ENCODE measurements at places on chromosomes 2 and 18.

DNA sequence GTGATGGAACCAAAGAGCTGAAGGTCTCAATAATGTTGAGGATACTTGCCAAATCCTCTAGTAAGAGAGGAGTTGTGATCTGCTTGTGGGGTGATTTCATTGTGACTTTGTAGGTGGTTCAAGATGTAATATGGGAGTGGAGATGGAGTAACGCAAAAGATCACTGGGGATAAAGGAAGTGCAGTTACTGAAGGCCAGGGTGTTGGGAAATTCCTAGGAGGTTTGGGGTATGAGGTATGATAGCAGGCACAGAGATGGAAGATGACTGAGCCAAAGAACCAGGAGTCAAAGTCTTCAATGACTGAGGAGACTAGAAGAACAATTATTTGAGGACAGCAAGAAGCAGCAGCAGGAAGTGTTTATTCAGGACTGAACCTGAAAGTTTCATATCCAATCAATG, 222.6 kb downstream of the NCKAP5 start:
- DNase-seq, result no peak

GRCh38 chr18:63775166-63775730, at the start of gene SERPINB7:
Gene SERPINB7 (plus strand): TSS chr18:63775418. CDS start chr18:63782373, 6,955 bp downstream.
- peak; percentile 88 for DNase-seq

GRCh38 chr2:127735537-127736399, 34.5 kb downstream of the SFT2D3 start:
- peak; percentile 76 for DNase-seq

DNA sequence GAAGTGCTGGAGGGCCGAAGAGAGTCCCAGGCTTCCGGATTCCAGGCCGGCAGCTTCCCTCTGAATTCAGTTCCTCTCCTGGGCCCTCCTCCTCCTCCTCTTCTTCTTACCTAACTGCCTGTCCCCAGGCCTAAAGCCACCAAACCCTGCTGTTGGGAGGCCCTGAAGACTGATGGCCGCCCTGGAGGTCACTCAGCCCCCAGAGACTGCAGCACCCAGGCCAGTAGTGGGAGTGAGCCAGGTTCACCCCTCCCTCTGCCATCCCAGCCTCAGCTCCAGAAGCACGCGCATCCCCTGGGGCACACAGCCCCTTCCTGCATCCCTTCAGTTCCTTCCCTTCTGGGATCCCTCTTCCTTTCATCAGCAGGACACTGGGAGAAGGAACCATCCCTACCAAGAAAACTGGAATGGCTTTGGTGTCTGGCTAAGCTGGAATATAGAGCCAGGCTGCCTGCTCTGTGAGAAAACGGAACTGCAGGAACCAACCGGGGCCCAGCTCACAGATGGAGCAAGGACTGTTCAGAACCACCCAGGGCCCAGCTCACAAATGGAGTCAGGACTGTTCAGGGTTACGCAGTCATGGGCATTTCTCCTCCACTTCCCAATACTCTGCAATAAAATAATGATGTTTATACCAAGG, 127.4 kb downstream of the NDUFA10 start:
- DNase-seq, result no peak

- DNase-seq, result no peak
These were observed 19.9 kb downstream of the ERMN start for GRCh38 chr2:157305723-157306110.

DNA sequence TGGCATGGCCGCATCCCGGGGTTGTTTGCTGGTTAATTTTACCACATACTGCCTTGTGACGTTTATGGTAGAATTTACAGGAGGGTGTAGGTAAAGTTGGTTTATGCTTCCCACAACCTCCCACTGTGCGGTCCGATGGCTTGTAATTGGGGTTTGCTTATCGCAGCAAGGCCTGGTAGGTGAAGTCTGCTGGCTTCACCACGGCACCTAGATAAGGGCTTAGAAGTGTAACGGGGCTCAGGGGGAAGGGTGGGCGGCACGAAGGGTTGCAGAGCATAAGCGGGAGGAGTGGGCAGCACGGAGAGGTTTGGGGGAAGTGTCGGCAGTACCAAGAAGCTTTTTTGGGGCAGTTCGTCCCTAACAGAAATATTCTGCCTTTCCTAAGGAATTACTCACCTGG, 39.0 kb upstream of the TMEM131 start:
- DNase-seq, result no peak

- DNase-seq, result no peak
These were observed 61.6 kb upstream of the KLHL29 start for GRCh38 chr2:23323198-23323916.

GRCh38 chr2:214651451-214651850, 158.0 kb downstream of the BARD1 start:
- no peak for DNase-seq

DNA sequence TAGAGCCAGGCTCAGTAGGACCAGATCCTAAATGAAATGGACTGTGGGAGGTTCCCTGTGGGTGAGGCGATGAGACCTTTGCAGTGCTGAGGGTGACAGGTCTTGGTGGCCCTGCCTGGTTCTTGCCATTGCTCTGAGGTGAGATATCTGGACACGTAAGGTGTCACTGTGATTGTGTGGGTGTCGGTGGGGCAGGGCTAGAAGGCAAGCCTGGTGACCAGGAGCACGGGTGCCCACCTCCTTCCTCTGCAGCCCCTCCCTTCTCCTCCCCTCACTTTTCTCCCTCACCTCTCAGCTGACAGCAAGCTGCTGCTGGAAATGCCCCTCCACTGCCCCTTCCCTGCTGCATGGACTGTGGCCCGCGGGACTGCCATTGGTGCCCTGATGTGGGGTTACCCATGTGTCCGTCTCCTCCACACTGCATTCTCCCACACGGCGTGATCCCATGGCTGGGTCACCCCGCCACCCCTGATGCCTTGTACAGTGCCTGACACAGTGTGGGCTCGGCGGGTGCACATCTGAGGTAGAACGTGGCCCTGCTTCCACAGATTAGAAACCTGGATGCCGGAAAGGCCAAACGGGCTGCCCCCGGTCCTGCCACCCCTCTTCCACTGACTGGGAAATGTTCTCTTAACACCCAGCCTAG, 55.6 kb upstream of the FOSL2 start:
- no peak for DNase-seq

- DNase-seq, result peak; percentile 48
These were observed 175.3 kb upstream of the TCF4 start for GRCh38 chr18:55763298-55763697.

- no peak for DNase-seq
These were observed 343.5 kb upstream of the KLHL29 start for GRCh38 chr2:23041443-23041842.

DNA sequence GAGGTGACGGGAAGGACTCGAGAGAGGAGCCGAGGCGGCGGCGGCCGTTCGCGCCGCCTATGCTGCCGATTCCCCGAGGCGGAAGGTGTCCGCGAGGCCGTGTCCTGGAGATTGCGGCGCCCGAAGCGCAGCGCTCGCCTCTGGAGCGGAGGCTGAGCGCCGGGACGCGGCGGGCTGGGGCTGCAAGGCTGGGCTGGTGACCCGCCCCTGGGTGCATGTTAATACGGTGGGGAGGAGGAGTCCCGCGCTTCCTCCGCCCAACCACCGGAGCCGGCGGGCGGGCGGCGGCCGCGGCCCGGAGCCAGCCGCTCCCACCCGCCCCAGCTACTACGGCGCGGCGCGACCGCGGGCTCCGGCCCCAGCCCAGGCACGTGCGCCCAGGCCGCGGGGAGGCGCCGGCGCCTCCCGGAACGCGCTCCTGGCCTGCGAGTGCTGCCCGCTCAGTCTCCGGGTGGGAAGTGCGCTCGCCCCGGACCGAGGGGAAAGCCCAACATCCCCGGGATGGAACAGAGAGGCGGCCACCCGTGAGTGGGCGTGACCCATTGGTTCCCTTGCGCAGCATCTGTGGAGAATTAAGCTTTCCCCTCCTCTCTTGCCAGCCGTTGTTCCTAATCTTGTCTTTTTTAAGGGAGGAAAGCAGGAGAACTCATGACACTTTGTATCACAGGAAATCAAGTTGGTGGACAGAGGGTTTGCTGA, at the start of gene DLGAP1:
Gene DLGAP1 (minus strand): TSS at position 195 of the 699 bp plus-strand sequence.
- DNase-seq, result no peak

- no peak for DNase-seq
These were observed 126.2 kb upstream of the ZNF516 start for GRCh38 chr18:76621226-76621625.

GRCh38 chr2:54946220-54946805, 103.9 kb downstream of the RTN4 start:
- no peak for DNase-seq

GRCh38 chr2:153101187-153101586, 377.4 kb downstream of the RPRM start:
- DNase-seq, result peak; percentile 10

DNA sequence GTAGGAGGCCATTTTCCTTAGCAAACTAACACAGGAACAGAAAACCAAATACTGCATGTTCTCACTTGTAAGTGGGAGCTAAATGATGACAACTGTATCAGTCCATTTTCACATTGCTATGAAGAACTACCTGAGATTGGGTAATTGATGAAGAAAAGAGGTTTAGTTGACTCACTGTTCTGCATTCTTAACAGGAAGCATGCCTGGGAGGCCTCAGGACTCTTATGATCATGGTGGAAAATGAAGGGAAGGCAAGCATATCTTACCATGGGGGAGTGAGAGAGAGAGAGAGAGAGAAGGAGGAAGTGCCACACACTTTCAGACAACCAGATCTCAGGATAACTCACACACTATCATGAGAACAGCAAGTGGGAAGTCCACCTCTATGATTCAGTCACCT, 105.3 kb downstream of the PARD3B start:
- DNase-seq, result no peak

DNA sequence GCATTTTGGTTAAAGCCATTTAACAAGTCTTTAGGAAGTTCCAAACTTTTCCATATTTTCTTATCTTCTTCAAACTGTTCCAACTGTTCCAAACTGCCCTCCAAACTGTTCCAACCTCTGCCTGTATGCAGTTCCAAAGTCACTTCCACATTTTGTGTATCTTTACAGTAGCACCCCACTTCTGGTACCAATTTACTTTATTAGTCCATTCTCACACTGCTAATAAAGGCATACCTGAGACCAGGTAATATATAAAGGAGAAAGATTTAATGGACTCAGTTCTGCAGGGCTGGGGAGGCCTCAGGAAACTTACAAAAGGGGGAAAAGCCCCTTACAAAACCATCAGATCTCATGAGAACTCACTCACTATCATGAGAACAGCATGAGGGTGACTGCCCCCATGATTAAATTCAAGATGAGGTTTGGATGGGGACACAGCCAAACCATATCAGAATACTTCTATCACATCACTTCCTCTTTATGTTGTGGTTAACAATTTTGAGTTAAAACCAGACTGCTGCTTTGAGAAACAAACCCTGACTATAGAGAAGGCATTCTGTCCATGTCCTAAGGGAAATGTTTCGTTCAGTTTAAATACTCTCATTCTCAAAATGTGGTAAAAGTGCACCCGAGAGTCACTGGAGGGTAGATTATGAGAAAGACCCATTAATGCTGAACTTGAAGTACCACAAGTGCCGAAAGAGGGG, 11.0 kb downstream of the IL18R1 start:
- DNase-seq, result no peak

DNA sequence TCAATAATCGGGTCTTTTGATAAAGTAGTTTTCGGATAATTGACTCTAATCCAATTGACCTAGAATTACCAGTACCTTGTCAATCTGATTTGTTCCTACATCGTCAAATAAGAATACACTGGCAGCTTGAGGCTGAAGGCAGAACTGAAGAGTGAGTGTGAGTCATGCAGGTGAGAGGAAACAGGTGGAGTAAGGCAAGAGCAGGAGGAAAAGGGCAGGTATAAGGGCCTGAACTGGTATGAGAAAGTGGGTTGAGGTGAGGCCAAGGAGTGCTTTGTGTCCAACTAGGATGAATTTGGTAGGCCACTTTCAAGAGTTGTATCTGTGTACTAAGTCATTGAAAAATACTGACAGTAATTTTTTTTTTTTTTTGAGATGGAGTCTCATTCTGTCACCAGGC, 186.0 kb downstream of the ZNF385B start:
- no peak for DNase-seq

- DNase-seq, result no peak
These were observed 73.0 kb upstream of the COPS8 start for GRCh38 chr2:237012577-237013267.

- no peak for DNase-seq
These were observed 21.2 kb upstream of the RPL37A start for GRCh38 chr2:216477283-216478035.

- DNase-seq, result no peak
These were observed 43.0 kb downstream of the RAB27B start for GRCh38 chr18:54871231-54871630.

DNA sequence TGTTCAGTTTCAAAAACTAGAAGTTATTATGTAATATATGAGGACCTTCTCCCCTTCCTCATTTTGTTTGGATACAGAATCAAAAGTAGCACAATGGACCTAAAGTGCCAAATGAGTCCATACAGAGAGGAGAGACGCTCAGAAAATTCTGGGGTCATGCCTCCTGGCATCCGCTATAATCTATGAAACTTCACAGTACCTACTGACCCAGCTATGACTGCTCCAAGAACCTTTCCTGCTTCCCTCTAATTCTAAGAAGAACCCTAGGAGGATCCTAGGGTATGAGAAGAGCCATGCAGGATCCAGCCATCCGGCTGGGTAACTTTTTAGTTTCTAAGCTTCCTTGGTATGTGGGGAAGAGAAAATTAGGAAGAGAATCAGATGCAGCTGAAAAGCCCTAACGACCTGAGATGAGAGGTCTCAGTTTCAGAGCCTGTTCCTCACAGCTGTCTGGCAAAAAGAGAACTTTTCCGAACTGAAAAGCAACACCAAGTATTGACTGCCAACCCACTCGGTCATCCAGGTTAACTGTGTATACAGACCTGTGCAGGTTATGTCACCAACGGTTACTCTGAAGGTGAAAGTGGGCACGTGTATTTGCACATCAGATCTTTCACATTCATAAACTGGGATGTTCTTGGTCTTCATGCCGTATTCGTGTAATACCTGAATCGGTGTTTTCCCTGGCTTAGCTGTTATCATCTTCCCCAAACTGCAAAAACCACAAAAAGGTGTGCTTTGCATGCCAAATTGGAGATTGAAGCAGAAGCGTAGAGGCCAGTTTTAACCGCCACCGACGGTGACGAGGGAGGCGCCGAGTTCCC, 1.1 kb downstream of the PRKRA start:
- no peak for DNase-seq

- DNase-seq, result no peak
These were observed 7.9 kb upstream of the SDC1 start for GRCh38 chr2:20232837-20233207.

- DNase-seq, result no peak
These were observed 73.6 kb downstream of the GTF3C3 start for GRCh38 chr2:196725882-196726281.

DNA sequence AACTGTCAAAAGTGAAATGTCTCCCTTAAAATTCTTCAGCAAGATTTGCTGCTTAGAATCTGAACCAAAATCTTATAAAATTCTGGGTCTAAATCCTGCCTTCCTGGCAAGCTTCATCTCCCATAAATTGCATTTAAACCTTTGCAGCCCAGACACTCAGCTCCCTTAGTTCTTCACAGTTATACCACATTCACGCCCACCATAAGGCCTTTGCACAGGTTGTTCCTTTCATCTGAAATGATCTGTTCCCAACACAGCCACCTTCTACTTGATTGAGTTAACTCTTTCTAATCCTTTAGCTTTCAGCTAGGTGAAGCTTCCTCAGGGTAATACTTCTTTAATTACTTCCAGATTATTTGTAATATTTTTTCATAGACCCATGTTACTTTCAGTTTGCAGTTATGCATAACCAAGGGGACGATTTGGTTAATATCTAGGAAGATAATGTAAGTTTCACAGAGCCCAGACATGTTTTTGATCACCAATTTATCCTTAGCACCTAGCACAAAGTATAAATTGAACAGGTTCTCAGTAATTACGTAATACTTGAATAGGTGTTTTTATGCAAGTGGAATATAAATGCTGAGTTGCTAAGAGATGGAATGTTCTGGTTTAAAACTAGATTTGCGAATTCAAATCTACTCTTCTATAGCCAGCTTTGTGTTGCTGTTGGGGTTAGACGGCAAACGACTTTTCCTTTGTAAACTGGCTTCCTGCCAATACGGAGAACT, 779.7 kb upstream of the PKDCC start:
- no peak for DNase-seq

Measured in RCC 7860 (cell line).